AG09319 (cell line): ENCODE measurements at places on chromosomes 4 and X.
A peak's percentile ranks its signal among the peaks of the same experiment; 100 is the strongest.

DNA sequence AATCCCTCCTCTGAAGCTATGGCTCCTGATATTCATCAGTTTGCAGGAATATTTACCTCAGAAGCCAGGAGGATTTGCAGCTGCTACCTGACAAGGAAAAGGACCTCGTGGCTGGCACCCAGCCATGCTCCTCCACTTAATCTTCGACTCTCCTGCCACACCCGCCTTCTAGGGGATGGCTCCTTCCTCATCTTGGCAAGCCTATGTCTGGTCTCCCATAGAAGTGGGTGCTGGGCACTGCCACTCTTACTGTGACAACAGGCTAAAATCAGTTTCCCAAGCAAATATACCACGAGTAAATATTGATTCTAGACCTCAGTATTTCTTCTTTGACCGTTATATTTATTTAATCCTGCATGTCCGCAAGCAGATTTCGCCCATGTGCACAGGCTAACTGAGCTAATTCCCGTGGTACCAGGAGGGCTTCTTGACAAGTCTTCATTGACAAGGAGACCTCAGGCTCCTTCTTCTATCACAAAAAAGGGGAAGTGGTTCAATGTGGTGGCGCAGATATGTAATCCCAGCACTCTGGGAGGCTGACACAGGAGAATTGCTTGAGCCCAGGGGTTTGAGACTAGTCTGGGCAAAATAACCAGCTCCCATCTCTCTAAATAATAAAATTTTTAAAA, 52.6 kb upstream of the DCTD start:
- DNase-seq, result no peak

DNA sequence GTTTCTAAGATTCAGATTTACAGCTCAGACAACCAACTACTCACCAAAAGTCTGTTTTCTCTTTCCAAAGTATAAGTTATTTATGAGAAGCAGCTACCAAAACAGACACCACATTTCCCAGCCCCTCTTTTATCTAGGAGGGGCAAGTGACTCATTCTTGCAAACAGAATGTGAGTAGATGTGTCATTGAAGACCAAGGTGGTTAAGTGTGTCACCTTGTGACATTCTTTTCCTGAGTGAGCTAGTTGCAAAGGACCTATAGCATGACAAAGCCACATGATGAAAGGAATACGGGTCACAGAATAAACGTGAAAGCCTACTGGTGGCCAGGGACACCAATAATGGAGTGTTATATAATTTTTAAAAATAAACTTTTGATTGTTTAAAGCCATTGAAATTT, 50.0 kb downstream of the SLC7A11 start:
- DNase-seq, result no peak

GRCh38 chr4:55887594-55887993, 34.1 kb downstream of the EXOC1 start:
- no peak for DNase-seq

DNA sequence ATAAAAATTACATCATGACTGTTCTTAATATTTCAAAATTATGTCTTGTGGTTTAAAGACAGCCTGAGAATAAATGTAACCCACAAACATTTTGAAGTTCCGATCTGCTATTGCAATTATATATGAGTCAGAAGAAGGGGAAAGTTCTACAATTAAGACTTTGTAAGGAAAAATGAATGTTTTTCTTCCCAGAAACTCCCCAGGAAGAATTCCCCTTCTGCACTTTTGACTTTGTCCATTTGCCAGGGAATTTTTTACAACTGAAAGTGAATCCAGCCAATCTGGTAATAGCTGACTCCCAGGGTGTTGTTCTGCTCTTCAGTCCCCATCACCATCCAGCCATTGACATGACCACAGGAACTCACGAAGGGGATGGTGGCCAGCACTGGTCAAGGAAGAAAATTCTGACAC, 61.6 kb upstream of the NOCT start:
- peak; percentile 78 for DNase-seq

DNA sequence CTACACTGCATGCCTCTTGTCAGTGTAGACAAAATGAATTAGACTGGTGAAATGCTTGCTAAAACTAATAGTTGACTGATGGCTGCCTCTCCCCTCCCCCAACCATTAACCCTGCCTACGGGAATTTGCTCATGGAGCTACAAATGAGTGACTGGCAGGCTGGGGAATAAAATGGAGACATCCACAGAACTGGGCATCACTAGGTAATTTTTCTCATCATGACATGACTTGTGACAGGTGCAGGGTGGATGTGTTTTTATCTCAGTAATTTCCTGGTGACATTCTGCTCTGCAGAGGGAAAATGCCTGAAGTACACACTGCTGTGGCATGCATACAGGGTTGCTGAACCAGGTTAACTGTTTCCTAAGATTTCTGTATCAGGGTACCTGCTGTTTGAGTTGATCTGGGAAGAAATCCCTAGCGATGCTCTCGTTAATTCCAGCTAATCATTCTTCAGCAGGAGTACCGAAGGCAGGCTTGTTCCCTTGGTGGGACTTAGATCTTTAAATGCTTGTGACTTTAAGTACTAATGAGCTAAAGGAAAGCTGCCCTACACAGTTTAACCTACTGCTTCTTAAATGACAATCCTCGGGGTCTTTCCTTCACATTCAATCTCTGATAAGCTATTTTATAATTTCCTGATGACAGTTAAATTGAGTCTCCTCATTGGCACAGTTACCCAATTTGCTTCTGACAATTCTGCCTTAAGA, 376.3 kb upstream of the LCORL start:
- DNase-seq, result no peak

GRCh38 chr4:71243091-71243833, 95.6 kb upstream of the SLC4A4 start:
- DNase-seq, result no peak

- no peak for DNase-seq
Observed at GRCh38 chr4:123741906-123742305, 345.3 kb downstream of the SPRY1 start.

DNA sequence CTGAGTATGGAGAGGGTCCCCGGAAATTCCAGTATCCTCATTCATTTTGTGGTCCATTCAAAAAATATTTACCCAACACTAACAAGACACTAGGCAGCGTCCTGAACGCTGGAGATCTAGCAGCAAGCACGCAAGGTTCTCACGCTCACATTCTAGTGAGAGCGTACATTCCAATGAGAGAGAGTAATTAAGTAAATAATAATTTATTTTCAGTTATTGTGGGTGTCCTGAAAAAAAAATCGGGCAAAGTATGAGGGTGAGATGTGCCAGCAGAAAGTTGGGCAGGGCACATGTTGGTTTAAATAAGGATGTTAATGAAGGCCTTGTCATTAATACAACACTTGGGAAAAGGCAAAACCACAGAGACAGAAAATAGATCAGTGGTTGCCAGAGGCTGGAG, 4.0 kb upstream of the TMEM156 start:
- DNase-seq, result no peak

DNA sequence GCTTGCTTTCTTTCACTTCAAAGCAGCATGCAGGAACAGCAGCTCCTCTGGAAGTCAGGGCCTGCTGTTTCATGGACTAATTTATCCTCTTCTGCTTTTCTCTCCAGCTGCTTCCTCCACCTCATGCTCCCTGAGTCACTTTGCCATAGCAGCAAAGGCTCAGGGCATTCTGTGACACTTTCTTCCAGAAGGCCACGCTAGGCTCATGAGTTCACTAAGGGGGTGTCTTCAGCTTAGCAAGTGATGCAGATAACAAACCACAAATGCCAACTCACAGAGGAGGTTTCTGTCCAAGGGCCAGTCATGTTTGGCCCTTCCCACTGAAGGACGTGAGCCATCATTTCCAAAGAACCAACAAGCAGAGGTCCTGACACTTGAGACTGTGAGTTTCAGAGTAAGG, 200.2 kb downstream of the ADGRA3 start:
- no peak for DNase-seq

- DNase-seq, result no peak
Observed at GRCh38 chr4:59240011-59240410, 1960.1 kb upstream of the ADGRL3 start.

- DNase-seq, result no peak
Observed at GRCh38 chr4:184456337-184456736, 18.0 kb downstream of the IRF2 start.

DNA sequence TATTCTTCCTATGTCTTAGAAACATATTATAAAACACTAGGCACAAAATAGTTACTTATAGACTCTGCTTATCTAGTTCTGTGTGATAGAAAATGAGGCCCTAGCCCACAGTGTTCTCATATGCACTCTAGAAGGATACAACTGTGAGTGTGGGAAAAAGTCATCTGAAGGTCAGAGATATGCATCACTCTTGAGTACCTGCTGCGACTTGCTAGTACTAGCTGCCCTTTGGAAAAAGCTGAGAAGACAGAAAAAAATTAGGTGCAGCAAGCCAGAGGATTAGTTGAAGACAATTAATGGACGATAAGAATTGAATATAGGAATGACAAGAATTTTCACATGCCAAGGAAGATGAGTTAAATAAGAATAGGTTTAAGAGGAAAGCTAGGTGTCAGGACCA, 61.3 kb downstream of the MTHFD2L start:
- DNase-seq, result no peak

GRCh38 chrX:31178064-31178768, 106.4 kb upstream of the FTHL17 start:
- no peak for DNase-seq

DNA sequence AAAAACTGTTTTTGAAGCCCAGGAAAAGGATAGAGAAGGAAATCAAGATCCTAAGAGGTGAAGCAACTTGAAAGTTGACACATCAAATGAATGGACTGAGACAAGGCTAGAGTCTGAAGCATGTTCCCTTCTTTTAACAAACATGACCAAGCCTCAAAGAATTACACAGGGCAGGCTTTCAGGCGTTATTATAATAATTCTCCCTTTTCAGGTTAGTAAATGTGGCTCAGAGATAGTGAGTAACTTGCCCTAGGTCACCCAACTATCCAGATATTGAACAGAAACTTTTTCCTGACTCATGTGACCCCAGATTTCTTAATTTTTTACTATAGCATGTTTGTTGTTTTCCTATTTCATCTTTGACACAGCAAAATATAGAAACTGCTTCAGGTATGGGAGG, 91.7 kb downstream of the PPP1R2C start:
- DNase-seq, result no peak

- DNase-seq, result no peak
Observed at GRCh38 chrX:8851231-8851886, 50.2 kb upstream of the FAM9A start.

DNA sequence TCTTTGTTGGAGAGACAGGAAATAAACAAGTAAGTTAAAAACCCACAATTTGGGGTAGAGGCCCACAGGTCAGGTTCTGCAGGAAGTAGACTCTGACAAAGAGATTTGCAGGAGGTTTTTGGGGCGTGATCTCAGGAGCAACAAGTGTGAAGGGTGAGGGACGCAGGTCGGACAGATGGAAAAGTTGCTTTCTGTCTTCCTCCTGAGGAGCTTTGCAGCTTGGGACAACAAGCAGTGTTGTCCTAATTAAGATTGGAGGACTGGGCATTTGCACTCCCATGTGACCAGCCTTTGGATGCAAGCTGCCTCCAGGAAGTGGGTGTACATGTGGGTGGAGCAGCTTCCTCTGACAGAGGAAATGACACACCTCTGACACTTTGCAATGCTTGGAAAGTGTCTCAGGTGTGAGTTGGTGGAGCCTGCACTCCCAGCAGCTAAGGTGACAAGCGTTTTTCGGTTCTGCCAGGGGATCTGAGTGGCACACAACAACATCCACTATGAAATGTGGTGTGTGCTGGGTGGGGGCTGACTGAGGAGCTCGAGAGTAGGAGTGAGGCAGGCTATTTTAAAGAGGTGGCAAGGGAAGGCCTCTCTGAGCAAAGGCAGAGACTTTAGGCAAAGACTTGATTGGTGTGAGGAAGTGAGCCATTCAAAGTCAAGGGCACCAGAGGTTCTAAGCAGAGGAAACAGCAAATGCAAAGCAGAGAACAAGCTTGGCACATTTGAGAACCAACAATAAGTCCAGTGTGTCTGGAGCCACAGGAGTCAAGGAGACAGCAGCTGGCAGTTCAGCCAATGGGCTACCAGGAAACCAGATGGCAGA, 339.8 kb upstream of the GATB start:
- no peak for DNase-seq

GRCh38 chr4:32841217-32841616, 2121.0 kb downstream of the PCDH7 start:
- DNase-seq, result no peak

GRCh38 chrX:39161611-39162255, 360.5 kb downstream of the MID1IP1 start:
- no peak for DNase-seq

GRCh38 chr4:64539234-64539849, 130.1 kb upstream of the TECRL start:
- DNase-seq, result peak; percentile 16

DNA sequence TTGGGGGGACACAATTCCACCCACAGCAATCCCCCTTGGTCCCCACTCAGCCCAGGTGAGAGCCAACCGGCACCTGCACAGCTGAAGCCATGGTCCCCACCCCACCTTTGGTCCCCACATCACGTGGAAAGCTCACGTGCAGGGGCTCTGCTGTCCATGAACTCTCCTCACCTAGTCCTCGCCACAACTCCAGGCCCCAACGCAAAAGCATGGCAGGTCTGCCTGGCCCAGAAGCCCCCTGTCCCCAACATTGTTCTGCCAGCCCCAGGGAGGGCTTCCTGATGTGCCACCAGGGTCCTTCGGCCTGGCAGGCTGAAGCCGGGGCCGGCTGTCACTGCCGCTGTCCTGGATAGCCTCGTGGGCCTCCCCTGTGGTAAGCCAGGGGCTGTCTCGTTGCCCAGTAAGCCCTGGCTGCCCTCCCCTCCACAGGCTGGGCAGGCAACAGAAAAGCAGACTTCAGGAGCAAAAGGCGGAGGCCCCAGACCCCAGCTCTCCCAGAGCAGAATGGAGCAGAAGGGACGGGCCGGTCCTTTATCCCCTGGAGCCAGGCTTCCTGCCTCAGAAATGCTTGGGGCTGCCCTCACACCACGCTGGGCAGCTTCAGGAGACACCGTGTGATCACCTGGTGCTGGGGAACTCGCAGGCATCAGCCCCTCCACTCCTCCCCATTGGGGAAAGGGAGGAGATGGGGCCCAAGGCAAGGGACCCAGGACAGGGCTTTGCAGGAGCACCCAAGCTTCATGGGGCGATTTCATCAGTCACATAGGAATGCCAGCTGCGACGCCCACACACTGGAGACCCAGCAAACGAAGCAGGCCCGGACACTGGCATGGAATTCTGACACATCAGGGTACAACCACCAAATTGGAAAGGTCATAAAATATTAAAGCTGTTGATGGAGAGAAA, 103.7 kb downstream of the ADRA2C start:
- DNase-seq, result no peak

GRCh38 chr4:150332086-150332485, 249.9 kb upstream of the MAB21L2 start:
- no peak for DNase-seq

DNA sequence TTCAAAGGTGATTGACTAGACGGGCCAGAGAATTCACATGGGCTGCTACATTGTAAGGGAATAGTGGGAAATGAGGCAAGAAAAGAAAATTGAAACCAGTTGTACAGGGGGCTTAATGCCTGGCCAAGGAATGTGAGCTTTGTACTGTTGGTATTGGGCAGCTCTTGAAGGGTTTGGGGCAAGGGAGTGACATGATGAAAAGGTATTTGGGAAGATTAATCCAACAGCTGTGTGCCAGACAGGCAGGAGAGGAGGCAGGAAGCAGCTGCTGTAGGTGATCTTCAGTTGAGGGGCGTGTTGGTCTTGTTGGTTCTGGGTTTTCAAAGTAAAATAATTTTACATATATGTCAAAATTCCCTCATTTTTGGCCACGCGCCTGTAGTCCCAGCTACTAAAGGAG, 384.5 kb upstream of the TENM3 start:
- no peak for DNase-seq
